ENCODE measurements at places on chromosomes 16 and 17.

GRCh38 chr17:19270704-19271611 lies 33.8 kb downstream of the EPN2 start:
- no peak for DNase-seq

DNA sequence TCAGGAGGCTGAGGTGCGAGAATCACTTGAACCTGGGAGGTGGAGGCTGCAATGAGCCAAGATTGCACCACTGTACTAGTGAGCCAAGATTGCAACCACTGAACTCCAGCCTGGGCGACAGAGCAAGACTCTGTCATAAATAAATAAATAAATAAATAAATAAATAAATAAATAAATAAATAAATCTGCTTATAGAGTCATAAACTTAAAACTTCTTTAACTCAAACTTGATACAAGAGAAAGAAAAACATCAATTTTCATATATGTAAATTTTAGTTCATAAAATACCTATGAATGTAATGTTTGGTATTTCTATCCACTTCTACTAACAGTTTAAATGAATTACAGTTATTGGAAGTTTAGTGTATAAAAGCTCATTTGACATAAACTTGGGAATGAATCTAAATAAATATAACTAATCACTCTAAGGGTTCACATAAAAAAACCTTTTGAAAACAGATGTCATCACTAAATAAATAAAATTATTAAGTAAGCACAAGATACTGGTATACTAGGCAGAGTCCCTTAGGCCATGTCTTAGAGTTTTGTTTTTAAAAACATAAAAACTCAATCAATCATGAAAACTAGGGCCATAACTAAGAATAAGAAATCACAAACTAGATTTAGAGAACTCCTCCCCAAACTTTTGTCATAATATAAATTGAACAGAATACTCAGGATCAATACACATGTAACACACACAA lies 54.1 kb downstream of the SMURF2 start:
- DNase-seq = no peak

- no peak for DNase-seq
Observed at GRCh38 chr17:32774695-32775084, 102.2 kb downstream of the MYO1D start.

DNA sequence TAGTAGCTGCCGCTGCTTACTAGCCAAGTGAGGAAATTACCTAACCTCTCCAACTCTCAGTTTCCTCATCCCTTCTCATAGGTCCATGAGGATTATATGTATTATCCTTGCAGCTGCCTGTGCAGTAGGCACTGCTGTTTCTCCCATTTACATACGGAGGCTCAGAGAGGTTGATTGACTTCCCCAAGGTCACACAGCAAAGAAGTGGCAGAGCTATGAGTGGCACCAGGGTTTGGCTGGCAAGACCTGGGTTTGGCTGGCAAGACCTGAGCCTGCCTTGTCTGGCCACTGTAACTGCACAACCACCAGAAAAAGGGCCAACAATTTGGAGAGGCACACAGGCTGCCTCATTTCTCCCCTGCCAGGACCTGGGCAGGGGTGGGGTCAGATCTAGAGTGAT lies 2.5 kb upstream of the NDRG4 start:
- DNase-seq = no peak

DNA sequence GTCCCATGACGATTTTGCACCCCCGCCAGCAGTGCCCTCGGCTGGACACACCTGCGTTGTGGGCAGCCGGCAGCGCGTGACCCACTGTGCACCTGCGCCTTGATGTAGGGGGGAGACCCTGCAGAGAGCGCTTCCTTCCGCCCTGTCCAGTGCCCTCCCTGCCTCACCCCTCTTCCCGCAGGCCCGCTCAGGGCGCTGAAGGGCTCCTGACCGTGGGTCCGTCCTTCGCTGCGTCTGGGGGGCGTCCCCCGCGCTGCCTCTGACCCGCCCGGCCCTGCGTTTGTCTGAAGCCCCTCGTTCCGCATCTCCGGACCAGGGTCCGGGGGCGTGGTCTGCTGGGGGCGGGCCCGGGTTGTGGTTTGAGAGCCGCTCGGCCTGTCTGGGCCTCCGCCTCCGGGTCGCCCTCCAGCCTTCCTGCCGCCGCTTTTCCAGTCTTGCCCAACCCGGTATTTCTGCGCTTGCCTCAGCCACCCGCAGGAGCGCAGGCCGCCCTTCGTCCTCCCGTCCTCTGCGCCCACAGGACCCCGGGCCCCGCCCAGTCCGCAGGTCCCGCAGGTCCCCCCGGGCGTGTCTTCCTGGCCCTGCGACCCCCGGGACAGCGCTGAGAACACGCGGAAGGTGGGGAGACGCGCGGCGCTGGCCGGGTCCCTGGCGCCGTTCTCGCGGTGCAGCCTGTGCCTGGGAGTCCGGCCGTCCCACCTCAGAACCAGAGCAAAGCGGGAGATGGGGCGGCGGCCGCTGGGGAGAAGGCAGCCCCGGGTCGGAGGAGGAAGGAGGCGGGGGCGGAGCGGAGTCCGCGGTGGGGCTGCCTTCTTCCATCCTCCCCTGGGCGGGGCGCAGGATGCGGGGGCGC lies 4.0 kb upstream of the IL17C start:
- no peak for DNase-seq

GRCh38 chr17:43328650-43329049 lies 70.1 kb upstream of the ARL4D start:
- DNase-seq = no peak

GRCh38 chr16:920717-921116 lies 50.1 kb downstream of the LMF1 start:
- DNase-seq = peak; percentile 56

- no peak for DNase-seq
Observed at GRCh38 chr17:81722184-81723120, 10.4 kb downstream of the SLC25A10 start.

DNA sequence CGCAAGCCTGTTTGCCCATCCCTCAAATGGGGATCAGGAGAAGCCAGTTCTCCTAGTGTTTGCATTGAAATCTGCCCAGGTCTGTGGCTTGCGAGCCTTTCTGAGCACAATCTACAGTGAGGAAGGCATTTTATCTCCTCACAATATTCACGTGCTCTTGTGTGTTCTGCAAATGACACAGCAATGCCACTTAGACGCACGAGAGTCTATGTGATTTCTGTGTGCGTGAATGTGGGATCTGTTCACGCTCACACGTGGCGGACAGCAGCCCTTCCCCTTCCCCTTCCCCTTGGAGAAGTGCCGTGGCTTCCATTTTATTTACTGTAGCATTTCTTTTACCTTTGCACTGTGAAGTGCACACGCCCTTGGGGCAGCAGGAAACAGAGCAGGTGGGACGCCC lies 17.7 kb upstream of the CBFA2T3 start:
- no peak for DNase-seq

- DNase-seq = no peak
Observed at GRCh38 chr16:51049276-51049675, 101.8 kb downstream of the SALL1 start.

- peak; percentile 87 for DNase-seq
Observed at GRCh38 chr17:45293413-45294211, 23.2 kb downstream of the MAP3K14 start.

DNA sequence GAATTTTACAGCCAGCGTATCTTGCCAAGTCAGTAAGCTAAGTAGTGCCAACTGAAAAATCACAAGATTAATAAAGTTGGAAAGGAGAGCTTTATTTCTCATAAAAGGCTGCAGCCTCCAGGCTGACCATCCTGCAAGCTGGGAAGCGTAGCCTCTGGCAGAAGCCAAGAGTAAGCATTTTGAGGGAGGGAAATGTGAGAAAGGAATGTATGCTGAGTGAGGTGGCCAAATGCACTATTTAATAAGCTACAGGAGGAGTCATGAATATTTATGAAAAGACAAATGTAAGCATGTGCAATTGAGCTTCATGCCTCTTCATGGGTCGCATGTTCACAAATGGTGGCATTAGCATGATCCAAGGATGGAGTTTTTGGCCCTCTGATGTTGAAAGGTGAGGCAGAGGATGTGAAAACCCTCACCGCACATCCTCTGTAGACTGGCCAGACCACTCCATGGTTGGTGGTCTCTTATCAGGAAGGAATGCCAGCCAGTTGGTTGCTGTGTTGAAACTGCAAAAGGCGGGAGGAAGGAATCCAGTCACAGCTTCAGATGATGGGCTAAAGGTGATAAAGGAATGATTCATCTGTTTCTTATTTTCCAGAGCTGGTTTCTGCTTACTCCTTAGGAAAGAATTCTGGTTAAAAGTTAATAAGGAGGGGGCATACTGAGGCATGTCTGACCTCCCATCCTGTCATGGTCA lies 9.2 kb downstream of the KRT33B start:
- DNase-seq = no peak

GRCh38 chr17:38906460-38907228 lies 18.8 kb upstream of the LASP1NB start:
- DNase-seq = no peak

GRCh38 chr16:19936441-19936840 lies 51.8 kb upstream of the GPRC5B start:
- DNase-seq = no peak

GRCh38 chr16:79609861-79610260 lies 9.3 kb upstream of the MAF start:
- no peak for DNase-seq

- DNase-seq = no peak
Observed at GRCh38 chr17:41101586-41102259, at the start of gene KRTAP4-16. KRTAP4-16 (minus strand) TSS chr17:41102209; CDS start chr17:41102209, 0 bp downstream.

GRCh38 chr16:81106826-81107503 lies 10.8 kb upstream of the GCSH start:
- peak; percentile 51 for DNase-seq

GRCh38 chr17:71080937-71081336 lies 911.6 kb downstream of the KCNJ2 start:
- DNase-seq = no peak

DNA sequence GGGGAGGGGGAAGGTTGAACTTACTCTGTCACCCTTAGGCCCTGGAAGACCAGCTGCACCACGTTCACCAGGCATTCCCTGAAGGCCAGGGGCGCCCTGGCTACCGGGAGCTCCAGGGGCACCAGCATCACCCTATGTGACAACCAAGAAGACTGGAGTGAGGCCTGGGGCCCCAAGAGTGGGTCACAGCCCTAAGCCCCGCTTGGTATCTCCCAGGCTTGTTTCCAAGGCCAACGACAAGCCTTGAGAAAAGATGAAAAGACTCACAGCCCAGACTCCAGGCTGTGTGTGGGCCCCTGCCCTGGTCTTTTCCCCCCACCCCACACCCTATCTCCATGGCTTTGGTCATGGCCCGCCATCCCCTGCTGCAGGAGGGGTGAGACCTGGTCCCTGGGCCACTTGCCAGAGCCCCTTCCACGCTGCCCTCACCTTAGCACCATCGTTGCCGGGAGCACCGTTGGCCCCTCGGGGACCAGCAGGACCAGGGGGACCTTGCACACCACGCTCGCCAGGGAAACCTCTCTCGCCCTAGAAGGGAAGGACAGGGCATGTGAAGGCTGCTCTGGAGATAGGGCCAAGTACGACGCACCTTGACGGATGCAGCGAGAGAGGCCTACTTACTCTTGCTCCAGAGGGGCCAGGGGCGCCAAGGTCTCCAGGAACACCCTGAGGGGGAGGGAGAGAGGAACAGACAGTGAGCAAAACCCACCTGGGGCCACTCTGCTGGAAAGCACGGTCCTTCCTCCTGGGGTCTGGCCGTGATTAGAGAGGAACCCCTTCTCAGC lies 9.9 kb downstream of the COL1A1 start:
- DNase-seq = no peak

- no peak for DNase-seq
Observed at GRCh38 chr16:86736502-86736901, 158.2 kb downstream of the FOXL1 start.
